ENCODE measurements at places on chromosomes 1 and 21.

DNA sequence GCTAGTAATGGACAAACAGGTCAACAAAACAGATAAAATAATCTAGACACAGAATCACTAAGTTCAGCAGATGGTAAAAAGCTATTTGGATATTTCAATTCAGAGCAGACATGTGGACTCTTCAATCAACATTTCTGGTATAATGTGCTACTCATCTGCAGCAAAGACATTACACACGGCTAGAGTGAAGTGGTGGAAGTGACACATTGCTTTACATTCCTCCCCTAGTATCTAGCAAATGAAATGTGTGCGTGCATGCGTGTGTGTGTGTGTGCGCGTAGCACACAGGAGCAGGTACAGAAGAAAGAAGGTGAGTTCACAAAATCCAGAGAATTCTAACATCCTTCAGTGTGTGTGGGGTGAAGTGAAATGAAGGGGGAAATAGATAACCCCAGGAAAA, 8.3 kb downstream of the AHCTF1 start:
- H3K4me1 ChIP-seq, result peaks cover 23% of the 10 kb centered on the region
- H3K36me3 ChIP-seq, result peaks cover 43% of the 10 kb centered on the region
- H3K27ac ChIP-seq, result no peak overlapping the region
- no peak for DNase-seq
- no peaks in the 10 kb centered on the region for H3K27me3 ChIP-seq
- H3K4me3 ChIP-seq, result no peak overlapping the region

DNA sequence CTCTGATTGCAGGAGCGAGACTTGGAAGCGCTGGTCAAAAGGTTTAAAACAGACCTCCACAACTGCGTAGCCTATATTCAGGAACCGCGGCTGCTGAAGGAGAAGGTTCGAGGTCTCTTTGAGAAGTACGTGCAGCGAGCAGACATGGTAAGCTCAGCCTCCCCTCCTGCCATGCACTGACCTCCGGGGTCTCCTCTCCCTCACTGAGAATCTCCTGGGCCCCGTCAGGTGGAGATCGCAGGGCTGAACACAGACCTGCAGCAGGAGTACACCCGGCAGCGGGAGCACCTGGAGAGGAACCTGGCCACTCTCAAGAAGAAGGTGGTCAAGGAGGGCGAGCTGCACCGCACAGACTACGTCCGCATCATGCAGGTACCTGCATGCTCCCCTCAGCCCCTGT, 35.5 kb upstream of the TMEM125 start:
- DNase-seq, result no peak
- H3K36me3 ChIP-seq, result no peaks in the 10 kb centered on the region
- no peak overlapping the region for H3K4me3 ChIP-seq
- no peak overlapping the region for H3K27ac ChIP-seq

DNA sequence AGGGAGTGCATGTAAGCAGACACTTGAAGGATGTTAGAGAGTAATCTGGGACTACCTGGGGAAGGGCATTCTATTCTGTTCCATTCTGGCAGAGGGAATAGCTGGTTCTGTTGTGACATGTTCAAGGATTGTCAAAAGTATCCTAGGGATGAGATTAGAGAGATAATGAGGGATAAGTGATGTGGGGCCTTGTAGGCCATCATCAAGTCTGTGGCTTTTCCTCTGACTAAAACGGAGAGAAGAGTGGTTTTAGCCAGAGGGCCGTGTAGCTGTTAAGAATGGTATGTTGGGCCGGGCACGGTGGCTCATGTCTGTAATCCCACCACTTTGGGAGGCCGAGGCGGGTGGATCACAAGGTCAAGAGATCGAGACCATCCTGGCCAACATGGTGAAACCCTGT, 23.6 kb downstream of the TGFB2 start:
- H3K4me1 ChIP-seq, result no peaks in the 10 kb centered on the region
- peaks cover 24% of the 10 kb centered on the region for H3K27me3 ChIP-seq
- no peaks in the 10 kb centered on the region for H3K36me3 ChIP-seq
- no peak overlapping the region for H3K4me3 ChIP-seq

DNA sequence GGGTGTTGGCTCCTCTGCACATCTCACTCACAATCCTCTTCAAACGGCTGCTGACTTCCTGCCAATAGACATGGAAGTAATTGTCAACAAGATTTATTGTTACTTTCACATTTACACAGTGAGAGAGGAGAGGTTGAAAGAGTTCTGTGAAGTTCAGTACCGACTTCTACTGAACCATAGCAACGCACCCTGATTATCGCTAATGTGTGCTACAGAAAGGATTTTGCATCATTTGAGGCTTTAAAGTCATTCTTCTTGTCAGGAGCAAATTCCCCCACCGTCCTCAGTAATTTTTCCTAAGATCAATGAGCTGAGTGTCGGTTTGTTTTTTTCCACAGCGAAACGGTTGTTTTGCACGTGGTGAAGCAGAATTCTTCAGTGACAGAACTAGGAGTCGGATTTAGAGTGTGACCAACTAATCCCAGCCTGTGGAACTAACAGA, 361.0 kb downstream of the ADGRL2 start:
- no peak for DNase-seq
- no peaks in the 10 kb centered on the region for H3K36me3 ChIP-seq
- H3K4me1 ChIP-seq, result peaks cover 13% of the 10 kb centered on the region
- no peaks in the 10 kb centered on the region for H3K27me3 ChIP-seq
- peak overlapping the region; percentile 47 for H3K27ac ChIP-seq

DNA sequence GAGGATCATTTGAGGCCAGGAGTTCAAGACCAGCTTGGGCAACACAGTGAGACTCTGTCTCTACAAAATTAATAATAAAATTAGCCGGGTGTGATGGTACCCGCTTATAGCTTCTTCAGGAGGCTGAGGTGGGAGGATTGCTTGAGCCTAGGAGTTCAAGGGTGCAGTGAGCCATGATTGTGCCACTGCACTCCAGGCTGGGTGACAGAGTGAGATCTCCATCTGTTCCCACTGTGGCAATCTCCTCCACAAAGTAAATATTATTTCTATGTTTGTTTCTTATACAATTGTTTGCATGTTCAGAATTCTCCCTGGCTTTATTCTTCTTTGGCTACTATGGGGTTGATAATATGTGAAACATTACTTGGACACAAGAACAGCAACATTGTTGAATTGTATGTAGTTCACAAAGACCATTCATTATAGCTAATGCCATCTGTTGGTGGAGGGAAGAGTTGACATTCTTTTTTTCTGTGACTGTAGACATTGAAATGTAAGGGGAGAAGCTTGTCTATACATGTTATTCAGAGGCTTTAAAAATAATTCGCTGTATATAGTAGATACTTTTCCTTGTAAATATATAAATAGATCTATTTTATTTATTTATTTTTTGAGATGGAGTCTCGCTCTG, 47.8 kb upstream of the SRSF10 start:
- no peak overlapping the region for H3K27ac ChIP-seq
- DNase-seq, result no peak
- H3K4me3 ChIP-seq, result no peak overlapping the region
- H3K27me3 ChIP-seq, result peaks cover 7% of the 10 kb centered on the region

GRCh38 chr1:10054465-10054864, 21.7 kb downstream of the UBE4B start:
- H3K27me3 ChIP-seq, result no peaks in the 10 kb centered on the region
- no peaks in the 10 kb centered on the region for H3K4me1 ChIP-seq
- DNase-seq, result no peak
- no peak overlapping the region for H3K27ac ChIP-seq
- peaks cover 8% of the 10 kb centered on the region for H3K36me3 ChIP-seq

DNA sequence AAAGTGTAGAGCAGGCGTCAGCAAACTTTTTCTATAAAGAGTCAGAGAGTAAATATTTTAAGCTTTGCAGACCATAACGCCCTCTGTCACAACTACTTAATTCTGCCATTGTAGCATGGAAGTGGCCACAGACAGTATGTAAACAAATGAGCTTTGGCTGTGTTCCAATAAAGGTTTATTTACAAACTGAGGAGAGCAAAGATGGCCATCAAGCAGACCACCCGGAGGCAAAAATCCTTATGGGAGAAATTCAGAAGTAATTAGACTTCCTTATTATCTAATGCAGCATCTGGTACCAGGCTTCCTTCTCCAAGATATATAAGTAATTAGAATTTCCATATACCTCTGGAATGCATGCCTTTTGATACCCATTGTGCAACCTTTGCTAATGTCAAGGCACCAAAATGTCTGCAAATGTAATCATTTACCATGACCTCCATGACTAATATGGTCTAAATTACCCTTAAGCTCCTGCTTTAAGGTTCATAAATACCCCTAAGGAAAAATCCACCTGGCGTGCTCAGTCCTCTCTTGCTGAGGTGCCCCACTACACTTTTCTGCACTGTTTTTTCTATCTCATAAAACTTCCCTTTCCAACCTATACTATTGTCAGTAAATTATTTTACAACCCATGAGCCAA, 377.8 kb downstream of the MATN1 start:
- H3K4me1 ChIP-seq, result no peaks in the 10 kb centered on the region
- H3K36me3 ChIP-seq, result no peaks in the 10 kb centered on the region
- no peak overlapping the region for H3K4me3 ChIP-seq
- peaks cover 24% of the 10 kb centered on the region for H3K27me3 ChIP-seq
- H3K27ac ChIP-seq, result no peak overlapping the region

All from T-helper 2 cell treated with Interferon-gamma antibody and Interleukin-4, amounts not matched to agents 5 μg/mL and 100 μg/mL, for 36 hours (primary cell).